AG20443 (cell line): ENCODE measurements at places on chromosomes 6 and 20.

DNA sequence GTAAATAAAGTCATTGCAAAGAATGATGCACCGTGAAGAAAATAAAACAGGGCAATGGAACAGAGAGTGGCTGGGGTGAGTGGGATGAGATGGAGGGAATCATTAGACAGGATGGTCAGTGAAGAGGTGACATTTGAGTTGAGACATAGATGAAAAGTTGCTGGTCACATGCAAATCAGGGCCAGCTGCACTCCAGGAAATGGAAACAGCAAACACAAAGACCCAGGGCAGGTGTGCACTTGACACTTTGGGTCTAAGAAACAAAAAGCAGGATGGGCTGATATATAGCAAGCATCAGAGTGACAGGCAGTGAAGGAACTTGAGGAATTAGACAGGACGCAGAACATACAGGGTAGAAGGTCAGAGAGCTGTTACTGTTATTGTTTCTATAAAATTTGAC is 171.5 kb upstream of the RIPOR2 start:
- no peak for DNase-seq

GRCh38 chr6:130922922-130923321 is 95.7 kb downstream of the SMLR1 start:
- no peak for DNase-seq

GRCh38 chr6:37008484-37009465 is 3.3 kb downstream of the FGD2 start:
- DNase-seq = no peak

GRCh38 chr6:88867841-88868731 is 95.3 kb downstream of the RNGTT start:
- no peak for DNase-seq

DNA sequence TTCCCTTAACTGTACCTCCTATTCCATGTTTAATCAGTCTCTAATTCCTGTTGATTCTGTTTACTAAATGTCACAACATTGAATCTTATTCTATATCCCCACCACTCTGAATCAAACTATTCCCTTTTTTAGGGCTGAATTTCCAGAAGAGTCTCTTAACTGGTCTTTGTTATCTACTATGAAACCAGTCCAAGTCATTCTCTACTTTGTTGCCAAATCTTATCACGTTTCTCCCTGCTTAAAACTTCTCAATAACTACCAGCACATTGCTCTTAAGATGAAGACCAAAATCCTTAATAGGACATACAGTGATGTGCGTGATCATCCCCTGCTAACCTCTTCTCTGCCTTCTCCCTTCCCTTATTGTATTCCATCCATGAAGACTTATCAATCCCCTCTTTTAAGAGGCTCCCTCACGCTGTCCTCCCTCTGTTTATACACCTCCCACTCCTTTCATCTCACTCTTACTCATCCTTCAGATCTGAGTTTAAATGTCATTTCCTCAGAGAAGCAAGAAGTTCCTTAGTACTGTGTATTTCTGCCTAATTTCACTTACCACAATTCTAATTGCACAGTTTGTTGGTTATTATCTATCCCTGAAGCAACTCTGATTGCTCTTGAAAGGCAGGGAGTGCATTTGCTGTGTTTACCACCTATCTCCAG is 143.0 kb upstream of the AHI1 start:
- no peak for DNase-seq

DNA sequence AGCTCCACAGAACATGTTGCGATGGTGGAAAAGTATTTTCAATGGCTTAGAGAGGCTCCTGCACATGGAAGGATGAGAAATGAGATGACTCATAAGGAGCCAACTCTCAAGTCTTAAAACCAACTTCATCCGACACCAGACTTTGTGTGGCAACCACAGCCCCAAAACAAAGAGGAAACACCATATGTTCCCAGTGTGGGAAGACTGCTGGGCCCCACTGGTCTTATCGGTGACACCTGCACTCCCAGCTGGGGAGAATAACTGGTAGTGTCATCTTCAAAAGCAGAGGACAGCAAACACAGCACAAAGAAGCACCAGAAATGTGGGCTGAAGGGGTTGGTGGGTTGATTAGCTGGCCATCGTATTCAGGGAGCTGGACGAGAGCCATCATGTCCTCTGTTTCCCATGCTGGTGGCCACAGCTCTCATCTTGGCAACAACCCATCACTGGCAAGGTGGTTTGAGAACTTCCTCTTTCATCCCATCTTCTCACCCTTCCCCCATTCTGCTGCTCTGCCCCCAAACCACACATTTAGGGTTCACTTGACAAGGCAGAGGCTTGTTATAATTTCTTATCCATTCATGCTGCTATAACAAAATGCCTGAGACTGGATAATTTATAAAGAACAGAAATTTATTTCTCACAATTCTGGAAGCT is 46.0 kb upstream of the TASP1 start:
- no peak for DNase-seq

- peak; percentile 40 for DNase-seq
Measured at GRCh38 chr6:157790548-157791160, 32.4 kb upstream of the SNX9 start.

GRCh38 chr6:135329851-135330803 is 149.0 kb downstream of the MYB start:
- no peak for DNase-seq

DNA sequence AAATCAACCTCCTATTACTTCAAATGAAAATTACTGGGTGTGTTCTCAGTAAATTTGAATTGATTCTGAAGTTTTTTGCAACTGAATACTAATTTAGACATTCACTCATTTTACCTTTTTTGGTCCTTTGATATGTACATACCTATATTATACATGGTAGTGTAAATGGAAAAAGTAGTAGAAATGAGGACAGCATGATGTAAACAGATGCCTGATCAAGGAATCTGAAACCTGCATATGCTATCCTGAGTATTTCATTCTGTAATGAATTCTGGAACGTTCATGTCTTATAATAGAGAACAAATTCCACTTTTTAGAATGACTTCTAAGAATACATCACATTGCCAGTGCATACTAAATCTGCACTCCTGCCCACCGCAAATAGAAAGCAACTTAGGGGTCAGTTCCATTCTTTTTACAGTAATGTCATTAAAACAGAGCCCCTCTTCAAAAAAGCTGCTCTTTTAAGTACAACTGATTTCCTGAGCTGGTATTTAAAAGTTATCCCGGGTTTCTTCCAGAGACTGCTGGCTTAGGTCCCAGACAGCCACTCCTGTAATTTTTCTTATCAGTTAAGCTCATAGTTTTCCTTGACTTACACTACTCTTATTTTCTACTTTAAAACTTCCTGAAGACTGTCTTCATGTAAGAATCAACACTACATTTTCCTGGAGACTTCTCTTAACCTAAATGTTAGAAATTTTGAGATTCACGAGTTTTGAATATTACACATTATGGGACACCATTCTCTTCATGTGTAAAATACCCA is 48.4 kb downstream of the MAP3K7 start:
- DNase-seq = no peak

DNA sequence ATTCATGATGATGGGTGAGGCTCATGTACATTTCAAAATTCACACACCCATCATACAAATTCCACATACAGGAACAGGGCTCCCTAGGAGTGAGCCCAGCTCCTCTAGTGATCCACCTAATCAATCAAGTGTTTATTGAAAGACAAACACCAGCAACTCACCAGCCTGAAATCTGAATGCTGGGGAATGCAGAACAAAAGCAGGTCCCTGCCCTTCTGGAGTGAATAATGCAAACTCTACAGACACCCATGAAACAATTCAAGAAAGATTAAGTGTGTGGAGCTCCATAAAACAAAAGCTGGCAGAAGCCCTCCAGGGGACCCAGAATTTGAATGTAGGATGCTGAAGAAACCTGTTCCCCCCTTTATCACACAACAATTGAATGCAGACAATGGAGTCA is 396.7 kb upstream of the JARID2 start:
- no peak for DNase-seq

DNA sequence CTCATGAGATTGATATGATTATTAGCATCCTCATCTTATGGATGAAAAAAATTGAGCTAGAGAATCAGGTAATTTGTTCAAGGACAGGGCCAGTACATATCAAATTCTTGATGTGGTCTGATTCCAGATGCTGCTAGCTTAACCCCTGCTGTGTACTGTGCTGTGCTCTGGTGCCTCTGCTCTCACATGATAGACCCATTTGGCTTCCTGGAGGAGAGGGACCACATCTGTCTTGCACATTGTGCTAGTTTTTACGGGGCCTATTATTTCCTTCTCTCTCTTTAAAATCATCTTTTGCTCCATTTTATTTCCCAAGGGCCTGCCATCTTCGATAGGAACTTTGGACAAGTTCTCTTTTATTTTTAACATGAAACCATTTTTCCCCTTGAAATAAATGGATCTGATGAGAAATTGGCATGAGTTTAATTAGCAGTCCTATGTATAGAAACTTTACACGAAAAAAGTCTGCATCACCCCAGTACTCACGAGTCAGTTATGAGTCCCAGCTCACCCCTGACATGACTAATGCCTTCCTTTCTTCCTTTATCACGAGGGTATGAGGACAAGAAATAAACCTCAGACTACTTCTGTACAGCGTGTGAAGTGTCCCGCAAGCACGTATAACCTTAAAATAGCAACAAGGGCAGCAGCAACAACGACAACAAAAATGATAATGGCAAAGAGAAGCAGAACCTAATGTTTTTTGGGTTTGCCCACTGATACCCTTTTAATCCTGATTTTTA is 26.5 kb downstream of the CD109 start:
- DNase-seq = peak; percentile 79
